ENCODE measurements at places on chromosomes 12 and 14.

- DNase-seq, result no peak
Observed at GRCh38 chr12:10031321-10031720, 839 bp downstream of the CLEC9A start.

DNA sequence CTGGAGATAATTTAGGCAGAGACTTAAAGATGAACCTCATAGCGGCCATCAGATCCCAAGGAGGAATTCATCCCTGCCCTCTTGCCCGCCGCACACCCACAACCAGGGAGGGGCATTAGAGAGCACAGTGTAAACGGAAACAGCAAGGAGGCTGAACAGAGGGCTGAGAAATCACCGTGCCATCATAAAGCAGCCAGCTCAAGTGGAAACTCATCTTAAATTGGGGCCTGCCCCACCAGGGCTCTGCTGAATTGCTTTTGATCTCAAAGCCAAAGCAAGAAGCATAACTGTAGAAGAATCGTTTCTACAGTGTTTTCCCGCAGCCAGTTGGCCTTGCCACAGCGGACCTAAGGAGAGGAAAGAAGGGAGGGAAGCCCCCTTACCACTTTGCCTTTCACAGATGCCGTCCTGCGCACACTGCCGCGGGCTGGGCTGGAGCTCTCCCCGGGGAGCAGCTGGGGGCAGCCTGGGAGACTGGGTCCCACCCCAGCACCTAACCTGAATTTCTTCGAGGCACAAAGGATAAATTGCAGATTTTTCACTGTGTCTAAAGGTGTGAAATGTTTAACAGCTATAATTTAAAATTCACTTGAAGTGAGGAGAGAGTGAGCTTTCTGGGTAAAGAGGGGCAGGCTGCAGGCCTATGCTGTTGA lies 51.8 kb upstream of the MMP17 start:
- no peak for DNase-seq

GRCh38 chr12:23911574-23911973 lies 37.9 kb downstream of the SOX5 start:
- DNase-seq, result no peak

- DNase-seq, result no peak
Observed at GRCh38 chr12:67811437-67812361, 163.2 kb downstream of the DYRK2 start.

DNA sequence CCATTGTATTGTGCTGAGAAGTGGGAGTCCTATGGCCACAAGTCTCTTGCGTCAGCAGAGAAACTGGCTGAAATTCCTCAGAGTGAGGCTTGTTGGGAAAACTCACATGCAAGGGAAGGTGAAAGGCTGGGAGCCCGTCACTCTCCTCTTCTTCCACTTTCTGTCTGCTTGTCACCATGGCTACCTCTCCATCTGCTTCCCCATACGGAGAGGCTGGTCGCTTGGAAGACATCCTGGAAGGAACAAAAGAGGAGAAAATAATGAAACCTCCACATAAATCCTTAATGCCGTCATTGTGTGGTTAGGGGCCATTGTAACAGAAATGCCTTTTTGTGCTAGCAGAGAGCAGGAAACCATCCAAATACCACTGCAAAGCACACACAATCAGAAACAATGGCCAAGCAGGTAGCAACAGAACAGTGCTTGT lies 53.7 kb downstream of the SOX5 start:
- DNase-seq, result no peak

- DNase-seq, result no peak
Observed at GRCh38 chr12:9969673-9970072, 1.5 kb upstream of the CLEC12A start.

GRCh38 chr12:15214851-15215601 lies 6.2 kb downstream of the RERG start:
- no peak for DNase-seq

DNA sequence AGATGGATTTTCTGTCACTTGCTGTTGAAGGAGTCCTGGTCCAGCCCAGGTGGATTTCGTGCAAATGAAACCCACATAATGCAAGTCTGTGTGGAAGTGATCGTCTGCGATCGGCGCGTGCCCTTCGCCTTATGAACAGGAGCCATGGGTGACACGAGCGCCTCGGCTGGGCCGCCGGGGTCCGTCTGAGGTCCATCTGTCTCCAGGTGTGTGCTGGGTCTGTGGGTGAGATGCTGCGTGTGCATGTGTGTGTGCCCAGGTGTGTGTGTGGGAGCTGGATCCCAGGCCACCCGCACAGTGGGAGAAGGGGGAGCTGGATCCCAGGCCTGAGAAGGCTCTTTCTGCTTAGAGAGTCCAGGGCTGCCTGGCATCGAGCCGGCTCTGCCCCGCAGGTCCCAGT lies 53.8 kb downstream of the GALNT9 start:
- DNase-seq, result no peak

DNA sequence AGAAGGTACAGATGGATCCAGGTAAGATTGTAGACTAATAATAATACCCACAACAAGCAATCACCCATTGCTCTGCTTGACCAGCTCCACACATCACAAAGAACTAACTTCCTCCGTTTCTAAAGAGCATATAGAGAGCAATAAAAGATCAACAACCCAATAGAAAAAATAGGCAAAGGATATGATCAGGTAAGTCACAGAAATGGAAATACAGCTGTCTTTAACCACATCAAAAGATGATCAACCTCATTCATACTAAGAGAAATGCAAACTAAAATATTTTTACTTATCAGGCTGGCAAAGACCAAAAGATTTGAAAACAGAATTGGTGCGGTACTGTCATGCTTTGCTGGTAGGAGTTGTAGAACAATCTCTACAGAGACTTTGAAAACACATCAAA lies 8.9 kb downstream of the C2CD5 start:
- DNase-seq, result no peak

DNA sequence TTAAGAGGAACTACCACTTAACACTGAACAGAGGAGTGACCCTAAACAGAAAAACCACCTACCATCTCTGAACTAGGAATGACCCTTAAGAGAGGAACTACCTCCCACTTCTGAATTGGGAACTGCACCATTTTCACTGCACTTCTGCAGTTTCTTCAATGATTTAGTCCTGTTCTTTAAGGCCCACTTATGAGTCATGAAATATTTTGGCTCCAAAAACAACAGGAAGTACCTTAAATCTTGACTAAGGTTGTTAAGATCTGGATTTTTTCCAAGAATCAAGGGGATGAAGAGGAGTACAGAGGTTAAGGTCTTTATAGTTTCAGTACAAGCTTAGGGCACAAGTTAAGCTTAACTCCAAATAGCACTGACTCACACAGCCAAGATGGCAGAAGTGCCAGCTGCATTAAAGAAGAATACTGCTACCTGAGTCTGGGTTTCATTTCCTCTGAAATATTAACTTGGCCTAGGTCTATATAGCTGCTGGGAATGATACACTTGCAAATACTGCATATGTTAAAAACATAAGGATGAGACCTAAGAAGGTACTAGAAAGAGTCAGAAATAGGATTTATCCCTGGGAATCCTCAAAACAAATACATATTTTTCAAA lies 4.2 kb downstream of the NPC2 start:
- no peak for DNase-seq

GRCh38 chr14:62691647-62692489 lies 353.4 kb downstream of the KCNH5 start:
- DNase-seq, result no peak

DNA sequence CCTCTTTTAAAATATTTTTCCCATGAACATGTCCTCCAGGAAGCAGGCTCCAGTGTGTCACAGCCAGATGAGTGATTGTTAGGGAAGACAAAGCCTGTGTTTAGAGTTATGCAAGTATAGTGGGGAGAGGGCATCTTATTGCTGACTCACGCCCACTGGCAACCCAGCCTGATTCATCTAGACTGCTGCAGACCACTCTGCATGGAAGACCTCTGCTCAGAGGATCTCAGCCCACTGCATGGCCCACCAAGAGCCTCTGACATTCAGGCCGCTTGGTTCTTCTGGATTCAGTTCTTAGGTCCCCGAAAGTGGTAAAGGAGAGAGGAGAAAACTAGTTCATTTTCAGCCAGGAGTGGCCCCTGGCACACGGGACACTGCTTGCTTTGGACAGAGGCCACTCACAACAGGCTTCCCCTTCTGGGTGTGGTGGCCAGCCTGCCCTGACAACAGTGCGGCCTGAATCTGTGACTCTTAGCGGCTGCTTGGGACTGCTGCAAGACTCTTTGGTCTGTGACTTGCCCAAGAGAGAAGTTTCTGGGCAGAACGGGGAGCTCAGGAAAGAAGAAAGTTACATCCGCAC lies 266.3 kb downstream of the ZFP36L1 start:
- no peak for DNase-seq

GRCh38 chr12:52171950-52172512 lies 19.8 kb downstream of the KRT80 start:
- no peak for DNase-seq

- no peak for DNase-seq
Observed at GRCh38 chr14:75566321-75566720, 12.1 kb upstream of the FLVCR2 start.

Measured in DMS 273 treated with DMSO at 0.1 percent for 48 hours (cell line).